Stimulated activated effector memory CD8-positive, alpha-beta T cell treated with anti-CD3 and anti-CD28 coated beads, Interleukin-12 subunit alpha, Interleukin-12 subunit beta, amount 100 ng/mL, for 72 hours (primary cell): ENCODE measurements at places on chromosomes 12 and 14.

GRCh38 chr14:96384740-96385139 lies 7.2 kb upstream of the AK7 start:
- DNase-seq = no peak

GRCh38 chr14:26067341-26067740 lies 530.5 kb downstream of the NOVA1 start:
- no peak for DNase-seq

GRCh38 chr12:44697511-44697910 lies 178.6 kb downstream of the NELL2 start:
- no peak for DNase-seq

- DNase-seq = no peak
These were observed 9.7 kb upstream of the KRT5 start for GRCh38 chr12:52529846-52530245.

DNA sequence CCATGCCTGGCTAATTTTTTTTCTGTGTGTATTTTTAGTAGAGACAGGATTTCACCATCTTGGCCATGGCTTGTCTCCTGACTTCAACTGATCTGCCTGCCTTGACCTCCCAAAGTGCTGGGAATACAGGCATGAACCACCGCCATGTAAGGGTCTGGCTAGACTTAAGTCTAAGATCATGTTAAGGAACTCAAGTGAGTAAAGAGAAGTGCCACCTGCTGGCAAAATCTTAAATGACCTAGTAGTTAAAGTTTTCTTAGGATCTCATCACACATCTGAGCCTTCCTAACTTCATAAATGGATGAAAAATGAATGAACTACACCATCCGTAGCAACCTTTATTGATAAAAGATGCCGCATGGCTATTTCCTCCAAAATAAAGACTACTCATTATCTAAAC lies 1.7 kb upstream of the C12orf56 start:
- DNase-seq = no peak

- DNase-seq = no peak
These were observed 4.6 kb upstream of the SAMD4A start for GRCh38 chr14:54562334-54562733.

- no peak for DNase-seq
These were observed 39.6 kb upstream of the TRAF3 start for GRCh38 chr14:102737402-102738372.

DNA sequence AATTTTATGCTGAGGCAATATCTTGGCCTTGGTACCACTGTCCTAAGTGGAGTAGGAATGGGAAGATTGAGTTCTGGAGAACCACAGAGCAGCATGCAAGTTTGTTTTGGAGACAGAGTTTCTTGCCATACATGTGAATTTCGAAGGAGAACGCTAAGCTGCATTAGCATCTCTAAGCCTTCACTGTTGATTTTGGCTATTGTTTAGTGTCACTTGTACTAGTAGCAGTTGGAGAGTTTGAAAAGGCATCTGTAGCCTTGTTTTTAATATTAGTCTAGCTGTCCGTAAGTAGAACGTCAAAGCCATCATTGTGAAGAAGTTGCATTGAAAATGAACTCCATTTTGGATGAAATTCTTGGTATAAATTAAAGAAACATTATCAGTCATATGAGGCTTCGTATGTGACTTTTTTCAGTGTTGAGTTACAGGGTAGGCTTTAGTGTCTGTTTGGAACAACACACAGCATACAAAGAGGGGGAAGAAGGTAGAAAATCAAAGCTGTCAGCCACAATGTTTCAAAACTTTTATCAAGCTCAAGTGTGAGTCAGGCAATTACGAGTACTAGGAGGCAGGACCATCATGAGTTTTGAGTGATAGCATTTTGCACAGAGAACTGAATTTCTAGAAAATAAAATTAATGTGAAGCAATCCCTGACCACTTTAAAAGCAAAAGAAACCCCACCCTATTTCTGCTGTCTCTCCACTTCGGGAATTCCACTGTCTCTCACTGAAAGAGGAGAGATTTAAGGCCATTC lies 70.2 kb upstream of the NAV3 start:
- DNase-seq = no peak

- DNase-seq = no peak
These were observed 502 bp downstream of the KIF26A start for GRCh38 chr14:104138718-104139459.

DNA sequence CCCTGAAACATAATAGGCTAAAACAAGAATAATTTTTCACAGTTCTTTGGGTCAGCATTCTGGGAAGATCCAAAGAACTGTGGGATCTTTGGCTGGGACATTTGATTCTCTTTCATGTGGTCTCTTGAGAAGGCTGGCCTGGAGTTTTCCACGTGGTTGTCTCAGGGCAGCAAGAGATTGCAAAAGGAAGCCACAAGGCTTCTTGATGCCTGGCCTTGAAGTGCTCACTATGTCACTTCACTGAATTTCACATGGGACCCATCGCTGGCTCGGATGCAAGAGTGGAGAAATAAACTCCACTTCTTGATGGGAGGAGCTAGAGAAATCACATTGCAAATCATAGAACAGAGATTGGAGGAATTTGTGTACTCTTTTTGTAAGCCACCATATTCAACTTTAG lies 343.4 kb downstream of the MED13L start:
- no peak for DNase-seq

DNA sequence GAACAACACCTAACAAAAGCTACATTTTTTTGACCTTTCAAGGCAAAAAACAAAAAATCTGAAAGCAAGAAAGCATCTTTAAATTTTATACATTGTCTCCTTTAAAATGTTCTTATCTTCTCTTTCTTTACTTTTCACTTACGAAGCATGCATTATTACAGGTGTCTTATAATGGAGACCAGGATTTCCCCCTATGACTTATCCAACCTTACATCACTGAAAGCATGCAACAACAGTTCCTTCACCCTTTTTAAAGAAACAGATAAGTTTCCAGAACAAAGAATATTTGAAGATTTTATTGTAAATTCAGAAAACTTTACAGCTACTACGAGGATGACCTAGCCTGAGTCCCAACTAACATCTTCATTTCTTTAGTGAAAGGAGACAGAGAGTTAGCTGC lies 277.2 kb downstream of the AKAP6 start:
- no peak for DNase-seq

DNA sequence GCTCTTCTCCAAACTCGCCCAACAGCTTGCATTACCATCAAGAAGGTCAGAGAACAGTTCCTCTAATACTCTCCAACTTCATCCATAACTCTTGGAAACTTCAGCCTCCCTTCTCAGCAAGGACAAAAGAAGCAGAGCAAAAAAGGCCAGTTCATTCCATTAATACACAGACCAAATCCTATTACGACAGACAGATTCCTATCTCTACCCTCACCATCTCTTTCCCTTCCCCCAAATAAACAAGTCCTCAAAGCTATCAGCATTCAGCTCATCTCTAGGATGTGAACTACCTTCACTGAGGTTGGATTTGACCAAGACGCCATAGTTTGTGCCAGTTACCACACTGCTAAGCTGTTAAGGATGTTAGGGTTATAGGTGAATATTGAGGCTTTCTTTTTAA lies 25.2 kb downstream of the SINHCAF start:
- DNase-seq = no peak

GRCh38 chr14:81137316-81137715 lies 83.4 kb downstream of the GTF2A1 start:
- DNase-seq = no peak

GRCh38 chr14:55957950-55958349 lies 160.3 kb upstream of the PELI2 start:
- DNase-seq = no peak

- DNase-seq = no peak
These were observed 839 bp downstream of the SLC38A1 start for GRCh38 chr12:46267825-46268582.

- DNase-seq = no peak
These were observed 2.7 kb upstream of the ADIPOR2 start for GRCh38 chr12:1688086-1688710.

GRCh38 chr14:23610090-23610814 lies 25.9 kb upstream of the DHRS2 start:
- DNase-seq = no peak

- no peak for DNase-seq
These were observed 25.3 kb downstream of the IGF1 start for GRCh38 chr12:102454808-102455760.

- DNase-seq = no peak
These were observed 140.8 kb downstream of the PTCSC3 start for GRCh38 chr14:36035675-36036074.

DNA sequence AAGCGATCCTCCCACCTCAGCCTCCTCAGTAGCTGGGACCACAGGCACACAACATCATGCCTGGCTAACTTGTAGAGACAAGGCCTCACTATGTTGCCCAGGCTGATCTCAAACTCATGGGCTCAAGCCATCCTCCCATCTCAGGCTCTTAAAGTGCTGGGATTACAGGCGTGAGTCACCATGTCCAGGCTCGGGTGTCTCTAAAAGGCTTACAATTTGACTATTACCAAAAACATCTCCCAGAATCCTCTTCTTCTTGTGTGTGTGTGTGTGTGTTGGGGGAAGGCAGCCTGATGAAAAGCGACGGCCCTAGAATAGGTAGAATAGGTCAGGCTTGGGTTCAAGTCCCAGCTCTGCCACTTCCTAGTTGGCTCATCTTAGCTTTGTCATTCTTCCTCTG lies 16.8 kb downstream of the MSI1 start:
- DNase-seq = no peak

GRCh38 chr12:120625557-120626419 lies 14.6 kb upstream of the CABP1 start:
- no peak for DNase-seq

DNA sequence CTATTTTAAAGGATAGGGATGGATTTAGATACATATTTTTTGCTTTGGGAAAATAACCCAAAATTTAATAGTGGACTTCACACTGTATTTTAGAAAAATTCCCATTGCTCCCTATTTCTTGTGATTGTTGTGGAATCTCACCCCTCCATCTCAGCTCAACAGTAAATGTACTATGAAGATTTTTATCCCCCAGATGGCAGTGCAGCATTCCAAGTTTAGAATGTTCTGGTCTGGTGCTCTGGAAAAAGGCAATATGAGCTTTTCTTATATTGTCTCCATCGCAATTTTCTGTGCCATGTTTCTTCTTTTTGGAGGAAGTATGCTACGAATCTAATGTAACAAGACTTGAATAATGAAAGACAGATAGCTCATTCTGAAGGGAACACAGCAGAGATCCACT lies 471.7 kb upstream of the SYT1 start:
- no peak for DNase-seq

DNA sequence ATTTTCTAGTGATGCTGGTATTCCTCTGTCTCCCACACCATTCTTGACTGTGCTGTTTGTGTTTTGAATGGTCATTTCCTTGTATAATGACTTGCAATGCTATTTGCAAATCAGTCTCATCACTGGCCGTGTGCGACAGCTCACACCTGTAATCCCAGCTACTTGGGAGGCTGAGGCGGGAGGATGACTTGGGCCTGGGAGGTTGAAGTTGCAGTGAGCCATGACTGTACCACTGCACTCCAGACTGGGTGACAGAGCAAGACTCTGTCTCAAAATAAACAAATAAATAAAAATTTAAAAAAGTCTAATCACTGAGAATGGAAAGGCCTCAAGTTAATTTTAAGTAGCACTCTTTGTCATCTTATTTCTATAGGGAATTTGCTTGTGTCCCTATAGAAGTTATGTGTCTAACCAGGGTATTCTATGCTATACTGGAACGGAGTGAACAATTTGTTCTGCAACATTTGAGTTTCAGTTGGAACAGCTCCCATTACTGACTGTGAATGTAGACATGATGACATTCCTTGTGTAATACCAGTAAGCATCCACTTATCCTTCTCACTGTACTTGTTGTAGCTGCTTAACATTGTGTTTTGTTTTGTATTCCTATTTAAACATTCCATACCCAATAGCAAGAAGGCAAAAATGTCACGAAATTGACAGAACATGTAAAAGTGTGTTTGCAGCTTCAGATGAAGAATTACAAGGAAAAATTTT lies 126.3 kb downstream of the MGST1 start:
- DNase-seq = no peak

DNA sequence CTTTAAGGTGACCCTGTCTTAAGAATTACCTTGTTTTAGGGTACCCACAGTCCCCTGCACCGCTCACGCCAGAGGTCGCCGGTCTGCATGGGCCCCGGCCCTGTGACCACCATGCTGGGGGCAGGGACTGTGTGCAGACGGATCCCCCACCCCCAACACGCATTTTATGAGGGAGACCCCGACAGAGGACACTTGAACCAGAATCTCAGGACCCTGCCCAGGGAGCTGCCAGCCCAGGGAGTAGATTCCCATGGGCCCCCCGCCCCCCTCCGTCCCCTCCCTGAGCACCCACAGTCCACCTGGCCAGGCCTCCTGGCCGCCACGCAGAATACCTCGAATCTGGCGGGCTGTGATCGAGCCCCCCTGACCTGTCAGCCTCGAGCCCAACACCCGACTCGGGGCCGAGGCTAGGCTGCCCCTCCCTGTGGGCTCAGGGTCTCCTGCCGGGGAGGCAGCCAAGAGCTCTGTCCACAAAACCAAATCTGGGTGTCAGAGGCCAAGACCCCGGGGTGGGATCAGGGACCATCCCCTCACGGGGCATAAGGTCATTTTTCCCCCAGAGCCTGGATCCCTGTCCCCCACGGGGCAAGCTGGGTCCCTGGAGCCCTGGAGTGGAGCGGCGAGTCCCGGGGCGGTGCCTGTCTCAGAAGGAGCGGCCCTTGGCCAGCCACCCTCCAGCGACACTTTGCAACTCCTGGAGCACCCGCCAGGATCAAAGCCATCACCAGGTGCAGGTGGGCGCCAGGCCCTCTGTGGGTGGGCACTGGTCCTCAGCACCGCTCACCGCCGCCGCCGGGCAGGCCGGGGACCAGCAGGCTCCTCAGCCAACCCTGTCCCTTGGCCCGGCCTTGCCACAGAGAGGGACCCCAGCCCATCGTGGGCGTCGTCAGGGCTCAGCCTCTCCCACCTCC lies 155.8 kb upstream of the PKP2 start:
- no peak for DNase-seq

DNA sequence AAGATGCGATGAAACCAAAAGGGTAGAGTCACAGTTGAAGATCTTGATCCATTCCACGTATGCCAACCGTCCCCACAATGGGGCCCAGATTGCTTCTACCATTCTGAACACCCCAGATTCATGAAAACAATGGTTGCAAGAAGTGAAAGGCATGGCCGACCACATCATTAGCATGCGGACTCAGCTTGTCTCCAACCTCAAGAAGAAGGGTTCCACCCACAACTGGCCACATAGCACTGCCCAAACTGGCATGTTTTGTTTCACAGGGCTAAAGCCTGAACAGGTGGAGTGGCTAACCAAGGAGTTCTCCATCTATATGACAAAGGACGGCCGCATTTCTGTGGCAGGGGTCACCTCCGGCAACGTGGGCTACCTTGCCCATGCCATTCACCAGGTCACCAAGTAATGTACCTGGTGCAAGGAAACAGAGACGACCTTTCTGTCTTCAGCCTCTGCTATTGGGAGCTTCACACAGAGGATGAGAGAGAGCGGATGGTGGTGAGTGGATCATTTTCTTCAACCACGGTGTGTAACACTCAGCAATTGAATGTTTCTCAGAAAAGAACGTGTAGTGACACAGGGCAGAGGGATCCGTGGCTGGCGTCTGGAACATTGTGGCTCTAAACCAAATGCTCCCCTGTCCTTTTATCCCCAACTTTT lies 26.8 kb upstream of the CLEC2D start:
- DNase-seq = no peak

GRCh38 chr14:69760810-69761209 lies 6.1 kb upstream of the SRSF5 start:
- no peak for DNase-seq

GRCh38 chr14:51432302-51432948 lies 192.4 kb downstream of the TMX1 start:
- DNase-seq = no peak

GRCh38 chr14:58954901-58955861 lies 233.3 kb upstream of the DAAM1 start:
- DNase-seq = no peak

GRCh38 chr14:31229009-31229408 lies 21.4 kb upstream of the HECTD1 start:
- DNase-seq = no peak
